ENCODE measurements at places on chromosomes 11 and 22.

DNA sequence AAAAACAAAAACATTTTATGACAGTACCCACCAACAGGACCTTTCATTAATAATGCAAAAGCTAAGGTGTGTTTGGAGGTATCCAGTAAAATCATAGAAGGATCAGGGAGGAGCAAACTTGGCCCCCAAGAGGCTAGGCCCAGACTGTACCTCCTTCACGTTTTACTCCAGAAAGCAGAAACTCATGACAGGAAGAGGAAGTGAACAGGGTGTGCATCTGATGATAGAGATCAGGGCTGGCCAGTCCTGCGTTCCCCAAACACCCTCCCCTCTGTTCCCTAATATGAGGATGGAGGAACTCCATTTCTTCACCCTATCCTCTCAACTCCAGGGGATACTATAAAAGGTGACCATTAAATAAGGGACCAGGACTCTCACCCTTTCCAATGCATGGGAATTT, 10.2 kb upstream of the MS4A12 start:
- peak; percentile 22 for DNase-seq

GRCh38 chr22:30506507-30506968, 1.0 kb upstream of the SEC14L4 start:
- no peak for DNase-seq

DNA sequence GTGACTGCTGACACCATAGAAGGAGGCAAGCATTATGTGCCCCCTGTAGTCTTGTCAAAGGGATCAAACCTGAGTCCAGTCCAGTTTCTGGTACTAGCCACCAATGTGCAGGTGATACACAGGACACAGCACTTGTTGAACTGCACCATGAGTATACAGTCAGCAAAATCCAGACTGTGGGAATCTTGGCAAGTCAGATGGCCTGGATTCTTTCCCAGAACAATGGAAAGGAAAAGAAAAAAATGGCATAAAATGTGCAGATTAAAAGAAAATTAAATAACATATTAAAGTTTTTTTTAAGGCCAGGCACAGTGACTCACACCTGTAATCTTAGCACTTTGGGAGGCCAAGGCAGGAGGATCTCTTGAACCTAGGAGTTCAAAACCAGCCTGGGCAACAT, 16.8 kb downstream of the CRY2 start:
- DNase-seq, result peak; percentile 85

GRCh38 chr11:75496305-75496752, 29.4 kb downstream of the GDPD5 start:
- no peak for DNase-seq

- peak; percentile 36 for DNase-seq
Measured at GRCh38 chr22:24594569-24595120, 1.8 kb upstream of the LRRC75B start.

DNA sequence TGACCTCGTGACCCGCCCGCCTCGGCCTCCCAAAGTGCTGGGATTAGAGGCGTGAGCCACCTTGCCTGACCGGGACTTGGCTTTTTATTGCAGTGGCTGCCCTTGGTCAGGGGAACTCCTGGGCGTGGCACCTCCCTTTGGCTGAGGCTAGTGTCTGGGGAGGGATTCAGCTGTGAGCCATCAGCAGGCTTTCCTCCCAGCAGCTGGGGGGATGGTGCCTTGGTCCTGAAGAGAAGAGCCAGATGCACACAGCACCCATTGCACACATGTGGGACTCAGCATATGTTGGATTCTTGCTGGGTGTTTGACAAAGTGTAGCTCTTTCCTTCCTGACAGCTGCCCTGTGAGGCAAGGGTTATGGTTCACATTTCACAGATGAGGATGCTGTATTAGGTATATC, 8.4 kb downstream of the CYTH4 start:
- peak; percentile 53 for DNase-seq

DNA sequence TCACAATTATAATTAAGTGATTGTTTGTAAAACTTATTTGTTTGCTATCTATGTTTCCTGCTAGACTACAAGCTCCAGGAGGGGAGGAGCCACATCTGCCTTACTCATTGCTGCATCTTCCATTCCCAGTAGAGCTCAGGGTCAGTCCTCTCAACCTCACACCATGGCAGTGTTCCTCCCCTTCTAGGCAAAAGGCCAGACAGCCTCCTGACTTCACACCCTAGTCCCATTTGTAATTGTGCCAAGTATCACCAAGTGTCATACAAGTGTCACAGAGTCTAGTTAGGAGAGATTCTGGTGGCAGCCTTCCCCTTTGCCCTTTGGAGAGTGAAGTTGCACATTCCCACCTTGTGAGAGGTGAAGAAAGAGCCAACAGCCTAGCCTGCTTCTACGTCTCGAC, 490.4 kb downstream of the INSC start:
- no peak for DNase-seq

- DNase-seq, result no peak
Measured at GRCh38 chr22:41290262-41291221, 4.6 kb upstream of the RANGAP1 start.

DNA sequence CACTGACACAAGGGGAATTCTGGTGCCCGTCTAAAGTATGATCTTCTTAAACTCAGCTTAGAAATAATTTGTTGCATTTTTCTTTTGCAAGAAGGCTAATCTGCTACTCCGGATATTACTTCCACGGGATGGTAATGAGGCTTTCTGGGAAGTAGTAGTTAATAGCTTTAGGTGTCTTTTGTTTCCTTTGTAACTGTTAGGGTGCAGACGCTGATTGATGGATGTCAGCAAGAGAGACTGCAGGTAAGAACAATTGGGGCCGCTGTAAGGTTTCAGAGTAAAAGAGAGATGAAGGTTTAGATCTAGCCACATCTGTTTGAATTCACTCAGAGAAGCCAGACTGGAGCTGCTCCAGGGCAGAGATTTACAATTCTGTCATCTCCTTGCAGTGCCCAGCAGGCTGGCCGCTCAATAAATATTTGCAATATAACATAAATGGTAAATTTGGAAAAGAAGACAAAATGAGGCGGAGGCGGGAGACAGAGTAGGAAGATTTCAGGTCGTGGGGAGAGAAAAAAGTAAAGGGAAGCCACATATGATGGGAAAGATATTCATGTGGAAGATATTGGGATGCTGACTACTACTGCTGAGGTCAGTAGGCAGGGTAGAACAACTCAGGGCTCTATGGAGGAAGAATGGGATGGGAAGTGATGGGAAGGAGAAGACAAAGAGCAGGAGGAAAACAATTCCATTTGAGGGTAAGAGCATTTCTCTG, 320.5 kb downstream of the AASDHPPT start:
- peak; percentile 72 for DNase-seq

GRCh38 chr11:69127081-69127850, 28.5 kb upstream of the SMIM38 start:
- DNase-seq, result peak; percentile 84
